CD4-positive, alpha-beta T cell treated with Interleukin-21 for 1 hour (primary cell): ENCODE measurements at places on chromosomes 2 and 18.

- DNase-seq, result no peak
Observed at GRCh38 chr2:146633159-146633558, 1211.7 kb upstream of the ACVR2A start.

- no peak for DNase-seq
Observed at GRCh38 chr2:61262699-61263098, 100.7 kb downstream of the C2orf74 start.

GRCh38 chr2:10012963-10013461 lies 30.3 kb upstream of the KLF11 start:
- DNase-seq, result no peak

- DNase-seq, result no peak
Observed at GRCh38 chr2:48419884-48420511, 110.0 kb upstream of the STON1 start.

DNA sequence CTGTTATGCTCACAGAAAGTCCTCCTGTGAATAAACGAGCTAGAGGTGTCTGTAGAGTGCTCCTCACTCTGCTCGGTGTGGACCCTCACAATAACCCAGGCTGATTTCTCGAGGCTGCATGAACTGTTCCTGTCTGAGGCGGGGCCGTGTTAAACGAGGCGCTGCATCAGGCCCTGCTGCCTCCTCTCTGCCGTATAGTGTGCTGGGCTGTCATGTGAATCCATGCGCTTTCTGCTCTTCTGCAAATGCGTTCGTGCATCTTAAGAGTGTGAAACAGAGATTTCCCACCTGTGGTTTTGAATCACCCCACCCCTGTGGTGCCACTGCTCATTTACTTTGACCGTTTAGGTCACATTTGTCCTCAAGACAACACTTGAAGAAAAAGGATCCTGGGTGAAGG lies 26.2 kb downstream of the TRAF3IP1 start:
- no peak for DNase-seq

DNA sequence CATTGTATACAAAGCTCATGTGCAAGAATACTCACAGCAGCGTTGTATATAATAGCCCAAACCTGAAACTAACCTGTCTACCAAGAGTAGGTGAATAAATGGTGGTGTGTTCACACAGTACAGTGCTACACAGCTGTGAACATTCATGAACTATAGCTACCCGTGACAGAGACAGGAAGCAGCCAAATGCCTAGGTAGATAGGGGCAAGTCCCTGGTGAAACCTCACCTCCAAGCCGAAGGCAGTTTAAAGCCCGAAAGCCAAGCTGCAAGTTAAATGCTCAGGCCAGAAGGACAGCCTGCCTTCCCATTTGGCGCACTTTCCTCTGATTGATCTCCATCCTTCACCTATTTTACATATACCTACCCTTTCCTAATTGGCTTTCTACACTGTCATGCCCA lies 36.5 kb upstream of the IMPA2 start:
- DNase-seq, result no peak

- DNase-seq, result no peak
Observed at GRCh38 chr2:237315170-237315828, 98.7 kb downstream of the COL6A3 start.

GRCh38 chr2:200716386-200716785 lies 95.3 kb upstream of the BZW1 start:
- no peak for DNase-seq

GRCh38 chr2:136104977-136105376 lies 13.0 kb downstream of the CXCR4 start:
- no peak for DNase-seq

GRCh38 chr2:72108121-72108520 lies 39.5 kb downstream of the CYP26B1 start:
- no peak for DNase-seq

- no peak for DNase-seq
Observed at GRCh38 chr18:51044928-51045585, 15.0 kb downstream of the SMAD4 start.

DNA sequence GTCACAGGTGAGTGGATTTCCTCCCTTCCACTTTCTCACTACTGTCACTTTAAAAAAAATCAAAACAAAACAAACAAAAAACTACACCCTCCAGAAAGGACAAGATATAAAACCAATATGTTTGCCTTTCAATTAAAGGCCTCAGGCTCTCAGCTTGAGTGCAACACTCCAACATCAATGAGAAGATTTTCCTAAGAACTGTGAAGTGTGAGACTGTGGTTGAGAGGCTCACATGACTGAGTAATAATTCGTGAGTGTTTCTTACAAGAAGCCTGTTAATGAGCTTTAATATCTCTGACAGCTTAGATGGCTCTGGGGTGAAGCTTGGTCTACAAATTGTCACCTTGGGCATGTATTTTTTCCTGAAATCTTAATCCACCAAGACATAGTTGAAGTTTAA lies 216.1 kb downstream of the ETAA1 start:
- DNase-seq, result no peak

- no peak for DNase-seq
Observed at GRCh38 chr2:221102896-221103688, 469.0 kb downstream of the EPHA4 start.
